ENCODE measurements at places on chromosomes 3 and 15. TPM values are rescaled to one million over a fixed set of nuclear protein-coding genes. Genes with fewer than 3 reads are reported as not detected.

Gene EIF1B
- 17.2 TPM for total RNA-seq

Gene CCR1
- not detected for total RNA-seq

Gene FAM81A
- total RNA-seq: 0.33 TPM

Gene LYZL4
- total RNA-seq: not detected

Gene CCDC13
- total RNA-seq: 0.36 TPM

Gene CYP1A1
- 1.2 TPM for total RNA-seq

Gene KCNH8
- not detected for total RNA-seq

Gene BCHE
- 0.73 TPM for total RNA-seq

Gene ZNF660
- total RNA-seq: 2.2 TPM

Gene CNTN4
- not detected for total RNA-seq

Gene NEK11
- 6.5 TPM for total RNA-seq

Gene ANKRD63
- not detected for total RNA-seq

Gene CFAP100
- total RNA-seq: not detected

Gene TLR9
- total RNA-seq: 0.23 TPM

Gene POLQ
- total RNA-seq: 1.3 TPM

Gene RBP2
- not detected for total RNA-seq

Gene TPRG1
- total RNA-seq: 0.52 TPM

Gene C15orf62
- total RNA-seq: not detected

Gene SPINT1
- total RNA-seq: 0.36 TPM

Gene ESYT3
- total RNA-seq: 0.07 TPM

Gene PYGO1
- 10.1 TPM for total RNA-seq

Gene NMB
- total RNA-seq: 4.9 TPM

Gene TOMM70
- total RNA-seq: 41.0 TPM

Gene IQCF2
- not detected for total RNA-seq

Gene NSUN3
- 22.0 TPM for total RNA-seq

Gene BNC1
- total RNA-seq: 0.91 TPM

Gene A4GNT
- not detected for total RNA-seq

Gene FEZF2
- not detected for total RNA-seq

Gene PPP1R14D
- not detected for total RNA-seq

Gene OXSM
- total RNA-seq: 9.8 TPM

Gene HCN4
- not detected for total RNA-seq

Gene NME9
- total RNA-seq: not detected

Gene CLDN16
- total RNA-seq: 0.30 TPM

Gene BMF
- total RNA-seq: 3.8 TPM

Gene ZPLD1
- total RNA-seq: 1.1 TPM

Gene APOD
- total RNA-seq: 0.23 TPM

Gene PARP15
- total RNA-seq: 0.13 TPM

Gene LINGO1
- total RNA-seq: 0.33 TPM

Gene SHC4
- total RNA-seq: 3.9 TPM

Gene RTP1
- not detected for total RNA-seq

Gene ALG1L2
- total RNA-seq: not detected

Gene CCDC12
- total RNA-seq: 15.2 TPM

Gene PPP2R3A
- 9.6 TPM for total RNA-seq

Gene ACOX2
- total RNA-seq: 22.9 TPM

Gene TMEM158
- total RNA-seq: 17.7 TPM

Gene PCNP
- 103 TPM for total RNA-seq

Gene CLDN18
- total RNA-seq: not detected

Gene MAP1A
- total RNA-seq: 96.1 TPM

Gene OGG1
- total RNA-seq: 16.4 TPM

Gene PLCB2
- total RNA-seq: 0.43 TPM

Gene CAV3
- total RNA-seq: not detected

Gene ACP3
- 0.33 TPM for total RNA-seq

Gene ANKDD1A
- 9.1 TPM for total RNA-seq

Gene PTH1R
- total RNA-seq: 0.20 TPM

Gene TGM4
- total RNA-seq: not detected

Gene AADACL2
- not detected for total RNA-seq

Gene GP5
- total RNA-seq: 0.69 TPM

Data from smooth muscle cell of the pulmonary artery (primary cell).